ENCODE measurements at places on chromosomes 3 and 15.

DNA sequence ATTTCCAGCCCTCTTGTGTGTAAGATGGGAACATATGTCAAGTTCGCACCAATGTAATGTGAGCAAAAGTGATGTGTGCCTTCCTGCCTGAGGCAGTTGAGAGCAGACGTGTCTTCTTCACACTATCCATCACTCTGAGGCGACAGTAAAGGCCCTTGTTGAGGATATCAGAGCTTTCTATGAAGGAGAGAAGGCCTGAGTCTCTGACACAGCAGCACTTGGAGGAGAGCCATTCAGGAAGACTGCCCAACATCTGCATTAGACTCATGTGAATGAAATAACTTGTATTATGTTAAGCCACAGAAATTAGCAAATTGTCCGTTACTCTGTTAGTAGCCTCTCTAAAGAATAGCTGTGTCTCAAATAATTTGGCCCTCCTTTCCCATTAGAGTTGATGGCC lies 108.8 kb upstream of the CCDC54 start:
- no peak for DNase-seq

DNA sequence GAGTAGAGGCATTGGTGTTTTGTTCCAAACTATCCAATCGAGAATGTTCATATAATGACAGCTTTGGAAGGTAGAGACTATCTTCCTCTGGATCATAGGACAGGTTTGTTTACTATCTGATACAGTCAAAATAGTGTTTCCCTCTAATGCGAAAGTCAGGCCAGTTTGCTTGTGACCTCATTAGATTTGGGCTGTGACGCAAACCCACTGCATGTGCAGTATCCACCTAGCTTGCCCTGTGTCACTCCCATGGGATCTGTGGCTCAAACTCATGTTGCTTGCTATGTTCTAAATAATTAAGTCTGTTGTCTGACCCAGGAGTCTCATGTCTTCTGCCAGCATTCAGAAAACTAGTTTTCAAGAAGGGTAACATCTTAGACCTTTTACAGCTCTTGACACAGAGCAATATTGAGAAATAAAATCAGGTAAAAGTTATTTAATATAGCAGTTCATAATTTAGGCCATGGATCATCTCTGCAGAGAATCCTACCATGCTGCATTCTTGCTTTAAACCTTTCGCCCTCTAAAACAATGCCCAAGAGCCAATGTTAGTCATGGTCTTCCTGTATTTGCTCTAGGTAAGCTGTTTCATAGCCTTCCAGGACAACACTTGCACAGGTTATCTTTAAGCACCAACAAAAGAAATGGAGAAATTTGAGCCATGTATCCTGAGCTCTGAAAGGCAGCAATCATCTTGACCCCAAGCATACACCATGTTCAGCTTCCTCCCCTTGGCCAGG lies 26.4 kb downstream of the NIT2 start:
- DNase-seq = no peak

DNA sequence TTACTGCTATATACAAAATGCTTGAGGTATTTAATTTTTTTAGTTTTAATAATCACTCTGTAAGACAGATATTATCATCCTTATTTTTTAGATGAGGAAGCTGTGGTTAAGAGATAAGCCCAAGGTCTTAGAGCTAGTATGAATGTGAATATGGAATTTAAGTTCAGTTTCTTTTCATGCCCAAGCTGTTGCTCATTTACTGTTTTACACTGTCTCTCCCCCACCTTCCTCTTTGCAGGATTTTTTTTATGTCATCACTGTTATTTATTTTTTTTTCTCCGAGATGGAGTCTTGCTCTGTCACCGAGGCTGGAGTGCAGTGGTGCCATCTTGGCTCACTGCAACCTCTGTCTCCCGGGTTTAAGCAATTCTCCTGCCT lies 22.5 kb downstream of the MAP2K5 start:
- DNase-seq = no peak

- no peak for DNase-seq
Observed at GRCh38 chr3:46406788-46407611, at the start of the genes CCR5AS and CCRL2. TSS of gene CCR5AS (minus strand) at chr3:46407066. TSS of gene CCRL2 (plus strand) at chr3:46407259. CDS start at chr3:46408080, 821 bp downstream.

- DNase-seq = no peak
Observed at GRCh38 chr3:50504681-50505080, 1.2 kb upstream of the CACNA2D2 start.

DNA sequence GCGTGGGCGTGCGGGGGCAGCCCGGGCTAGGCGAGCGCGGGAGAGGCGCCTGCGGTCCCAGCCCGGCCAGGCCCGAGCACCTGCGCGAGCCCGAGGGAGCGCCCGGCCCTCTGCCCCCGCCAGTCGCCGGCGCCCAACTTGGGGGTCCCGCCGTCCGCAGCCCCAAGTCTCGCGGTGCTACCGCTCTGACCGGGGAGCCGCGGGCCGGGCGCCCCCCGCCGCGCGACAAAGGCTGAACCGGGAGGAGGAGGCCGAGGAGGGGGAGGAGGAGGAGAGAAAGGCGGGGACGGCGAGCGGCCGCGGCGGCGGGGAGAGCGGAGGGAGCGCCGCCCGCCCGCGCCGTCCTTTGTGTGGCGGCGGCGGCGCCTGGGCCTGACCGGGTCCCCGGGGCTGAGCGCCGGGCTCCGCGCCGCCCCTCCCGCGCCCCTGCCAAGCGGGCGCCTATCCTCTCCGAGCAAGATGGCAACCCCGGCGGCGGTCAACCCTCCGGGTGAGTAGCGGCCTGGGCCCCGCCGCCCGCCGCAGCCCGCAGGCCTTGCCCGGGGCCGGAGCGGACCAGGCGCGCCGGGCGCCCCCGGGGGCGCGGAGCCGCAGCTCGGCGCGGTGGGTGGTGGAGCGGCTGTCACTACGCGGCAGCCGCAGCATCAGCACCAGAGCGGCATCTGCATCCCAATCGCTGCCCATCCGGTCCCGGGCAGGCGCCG lies at the start of gene ARNT2:
Gene ARNT2 (plus strand): TSS at position 326 of the 704 bp plus-strand sequence. CDS start 134 bp downstream, at position 460.
- no peak for DNase-seq

GRCh38 chr3:149958171-149958796 lies 12.4 kb downstream of the PFN2 start:
- no peak for DNase-seq

GRCh38 chr3:140585828-140586227 lies 92.0 kb upstream of the TRIM42 start:
- DNase-seq = no peak

- no peak for DNase-seq
Observed at GRCh38 chr3:111481551-111481950, 60.4 kb upstream of the CD96 start.

DNA sequence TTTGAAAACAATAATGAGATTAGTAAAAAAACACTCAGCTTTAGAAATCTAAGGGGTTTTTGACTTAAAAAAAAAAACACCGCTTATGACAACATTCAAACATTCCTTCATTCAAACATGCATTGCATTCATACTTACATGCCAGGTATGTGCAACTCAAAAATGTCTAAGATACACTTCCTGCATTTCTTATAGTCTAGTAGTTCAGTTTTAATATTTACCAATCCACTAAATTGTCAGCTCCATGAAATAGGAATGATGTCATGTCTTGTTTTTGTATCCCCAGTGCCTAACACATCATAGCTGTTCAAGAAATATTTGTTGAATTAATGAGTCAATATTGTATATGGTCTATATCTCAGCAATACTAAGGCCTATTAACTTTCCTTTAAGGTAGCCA lies 51.7 kb downstream of the EIF4E3 start:
- DNase-seq = no peak

DNA sequence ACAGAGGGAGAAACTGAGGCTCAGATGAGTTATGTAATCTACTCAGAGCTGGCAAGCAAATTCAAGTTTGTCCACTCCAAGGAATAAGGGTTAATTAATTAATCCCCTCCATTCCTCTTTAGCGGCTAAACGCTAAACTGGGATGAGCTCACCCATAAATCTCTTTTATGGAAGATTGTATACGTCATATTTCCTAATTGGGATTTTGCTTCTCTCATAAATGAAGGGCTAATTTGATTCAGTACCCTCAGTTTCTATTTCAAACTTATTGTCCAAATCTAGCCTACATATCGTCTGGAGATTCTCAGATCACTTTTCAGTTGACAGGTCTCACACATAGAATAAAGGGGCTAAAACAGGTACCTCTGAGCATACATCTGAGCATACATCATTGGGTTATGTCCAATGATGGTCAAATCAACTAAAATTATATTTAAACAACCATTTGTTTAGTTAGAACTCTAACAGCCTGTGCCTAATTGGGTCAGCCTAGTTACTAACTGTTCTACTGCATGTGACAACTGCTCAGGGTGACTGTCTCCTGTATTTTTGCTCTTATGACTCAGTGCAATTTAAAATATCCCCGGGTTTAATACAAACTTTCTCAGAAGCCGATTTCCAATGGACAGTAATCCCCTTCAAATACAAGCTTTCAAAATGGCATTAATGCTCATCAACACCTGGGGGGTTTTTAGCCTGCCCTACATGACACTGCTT lies 57.6 kb upstream of the PLXND1 start:
- no peak for DNase-seq

- DNase-seq = no peak
Observed at GRCh38 chr3:59456852-59457485, 407.1 kb upstream of the CFAP20DC start.

GRCh38 chr15:34847598-34847997 lies 52.2 kb upstream of the ACTC1 start:
- DNase-seq = no peak

DNA sequence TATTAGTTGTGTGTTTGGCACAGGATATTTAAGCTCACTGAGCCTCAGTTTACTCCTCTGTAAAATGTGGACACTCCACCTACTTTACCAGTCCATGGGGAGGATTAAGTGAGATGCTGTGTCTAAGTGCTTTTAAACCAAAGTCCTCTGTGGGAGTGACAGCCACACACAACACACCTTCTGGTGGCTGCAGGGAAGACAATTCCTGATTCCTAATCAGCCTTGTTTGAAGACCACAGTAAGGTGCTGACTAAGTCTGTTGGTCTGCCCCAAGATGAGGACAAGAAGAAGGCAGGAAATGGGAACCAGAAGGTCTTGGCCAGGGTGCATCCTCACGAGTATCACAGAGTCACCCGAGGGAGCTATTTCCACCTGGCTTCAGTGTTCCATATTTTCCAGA lies 52.3 kb downstream of the EPHB1 start:
- DNase-seq = no peak

DNA sequence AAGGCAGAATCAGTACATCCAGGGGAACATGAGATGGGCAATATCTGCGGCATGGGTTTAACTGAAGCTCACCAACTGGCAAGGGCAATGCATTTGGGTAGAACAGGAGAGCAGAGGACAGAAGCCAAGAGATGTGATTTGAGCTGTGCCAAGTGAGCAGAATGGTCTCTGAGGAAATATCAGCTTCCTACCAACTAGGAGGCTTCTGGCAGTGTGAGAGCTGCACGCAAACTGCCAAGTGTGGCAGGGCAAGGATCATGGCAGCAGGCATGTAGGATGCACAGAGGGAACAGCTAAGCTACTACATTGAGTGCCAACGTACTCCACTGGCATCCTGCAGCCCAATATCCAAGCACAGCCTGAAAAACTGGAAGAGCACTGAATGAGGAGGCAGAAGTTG lies 1036.5 kb downstream of the TUSC7 start:
- no peak for DNase-seq

GRCh38 chr3:17431004-17431403 lies 311.4 kb downstream of the TBC1D5 start:
- no peak for DNase-seq

- no peak for DNase-seq
Observed at GRCh38 chr15:73965758-73966113, 26.4 kb downstream of the STOML1 start.

DNA sequence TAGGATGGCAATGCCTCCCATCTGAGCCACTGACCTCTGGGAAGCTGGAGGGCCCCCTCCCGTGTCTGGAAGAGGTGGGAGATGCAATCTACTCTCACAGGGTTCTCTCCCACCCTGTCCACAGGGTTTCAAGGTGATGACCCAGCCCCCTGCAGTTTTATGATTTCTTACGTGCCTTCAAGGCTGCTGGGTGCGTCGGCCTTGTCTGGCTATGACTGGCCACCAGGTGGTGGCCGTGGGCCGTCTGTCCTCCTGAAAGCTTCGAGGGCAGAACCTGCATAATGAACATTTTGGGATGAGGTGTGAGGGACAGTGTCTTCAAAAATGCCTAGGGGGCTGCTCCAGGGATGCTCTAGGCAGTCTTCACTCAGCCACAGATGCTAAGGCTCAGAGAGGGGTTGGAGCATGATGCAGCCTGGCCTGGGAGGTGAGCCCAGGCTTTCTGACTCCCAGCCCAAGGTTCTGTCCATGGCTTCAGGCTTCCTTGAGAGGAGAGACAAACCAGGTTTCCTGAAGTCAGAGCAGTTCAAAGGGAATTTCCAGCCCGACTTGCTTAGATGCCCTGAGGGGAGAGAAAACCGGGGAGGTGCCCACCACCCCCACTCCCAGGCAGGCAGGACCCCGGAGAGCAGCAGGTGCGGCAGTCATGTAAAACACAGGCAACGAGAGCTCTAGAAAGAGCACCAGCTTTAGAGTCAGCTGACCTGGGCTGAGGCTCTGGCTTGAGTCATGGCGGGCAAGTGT lies 18.7 kb downstream of the ISG20 start:
- no peak for DNase-seq

- no peak for DNase-seq
Observed at GRCh38 chr15:28962851-28963710, 77.3 kb downstream of the APBA2 start.

GRCh38 chr3:48415251-48415953 lies 14.5 kb downstream of the PLXNB1 start:
- DNase-seq = no peak

- no peak for DNase-seq
Observed at GRCh38 chr3:58751235-58751634, 84.7 kb upstream of the FAM3D start.

DNA sequence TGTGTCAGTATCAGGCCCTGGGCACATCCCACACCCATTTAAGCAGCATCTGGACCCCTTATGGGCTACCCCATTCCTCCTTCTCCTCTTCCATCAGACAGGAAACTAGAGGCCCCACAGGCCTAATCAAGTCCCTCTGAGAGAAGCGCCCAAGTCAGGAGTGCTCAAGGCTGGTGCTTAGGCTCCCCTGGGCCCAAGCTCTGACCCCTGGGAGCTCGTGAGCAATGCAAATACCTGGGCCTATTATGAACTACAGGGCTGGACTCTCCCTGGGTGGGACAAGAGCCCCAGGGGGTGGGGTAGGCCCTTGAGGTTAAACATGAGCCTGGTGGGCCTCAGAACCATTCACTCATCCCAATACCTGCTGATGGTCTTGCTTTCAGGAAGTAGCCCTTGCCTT lies 57.4 kb downstream of the SEMA3G start:
- no peak for DNase-seq
